ENCODE measurements at places on chromosomes 13 and 19.

GRCh38 chr13:112708560-112709240, 18.9 kb downstream of the ATP11A start:
- DNase-seq: no peak

- no peak for DNase-seq
Measured at GRCh38 chr13:26719356-26719945, 41.1 kb downstream of the GPR12 start.

DNA sequence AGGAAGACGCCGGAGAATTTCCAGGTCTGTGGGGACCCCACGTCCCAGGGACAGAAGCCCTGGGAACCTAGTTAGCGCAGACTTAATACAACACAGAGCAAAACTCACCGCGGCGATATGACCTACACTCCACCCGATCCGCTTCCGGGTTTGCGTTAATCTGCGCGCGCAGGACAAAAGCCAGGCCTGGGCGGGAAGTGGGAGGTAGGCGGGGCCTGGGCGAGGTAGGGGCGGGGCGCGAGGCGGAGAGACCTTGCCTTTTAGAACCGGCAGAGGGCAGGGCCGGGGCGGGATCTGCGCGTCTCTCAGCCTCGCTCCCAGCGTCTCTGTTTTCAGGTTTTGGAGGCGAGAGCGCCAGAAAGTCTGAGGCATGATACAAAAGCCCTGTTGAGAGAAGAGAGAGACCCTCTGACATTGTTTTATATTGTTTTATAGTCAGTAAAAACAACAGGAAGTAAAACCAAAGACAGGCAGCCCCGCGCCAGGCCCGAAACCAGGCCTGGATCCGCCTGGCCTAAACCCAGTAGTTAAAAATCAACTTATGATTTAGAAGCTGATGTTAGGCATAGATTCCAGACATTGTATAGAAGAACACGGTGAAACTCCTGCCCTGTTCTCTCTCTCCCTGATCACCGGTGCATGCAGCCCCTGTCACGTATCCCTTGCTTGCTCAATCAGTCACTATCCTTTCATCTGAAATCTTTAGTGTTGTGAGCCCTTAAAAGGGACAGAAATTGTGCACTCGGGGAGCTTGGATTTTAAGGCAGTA, at the start of gene ZNF611:
TSS of gene ZNF611 (minus strand) at position 152 of the 769 bp plus-strand sequence. CDS start 19,150 bp downstream, outside the sequence.
- DNase-seq: peak; percentile 98

GRCh38 chr19:8631425-8631819, 989 bp downstream of the NFILZ start:
- no peak for DNase-seq

DNA sequence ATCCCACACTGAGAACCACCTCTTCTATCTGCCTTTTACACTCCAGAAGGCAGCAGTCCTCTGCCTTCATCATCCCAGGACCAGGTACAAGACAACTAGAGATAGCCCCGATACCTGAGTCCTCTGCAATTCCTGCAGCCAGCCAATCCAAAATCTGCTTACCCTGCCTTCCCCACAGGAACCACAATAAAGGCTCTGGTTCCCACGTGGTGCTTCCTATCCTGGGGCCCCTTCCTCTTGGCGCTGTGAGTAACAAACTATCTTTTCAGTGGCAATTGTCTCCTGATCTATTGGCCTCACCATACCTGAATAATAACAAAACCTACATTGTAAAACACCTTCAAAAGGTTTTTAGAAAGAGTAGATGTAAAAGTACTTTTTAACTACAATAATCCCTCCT, 63.1 kb downstream of the ZDHHC20 start:
- no peak for DNase-seq

DNA sequence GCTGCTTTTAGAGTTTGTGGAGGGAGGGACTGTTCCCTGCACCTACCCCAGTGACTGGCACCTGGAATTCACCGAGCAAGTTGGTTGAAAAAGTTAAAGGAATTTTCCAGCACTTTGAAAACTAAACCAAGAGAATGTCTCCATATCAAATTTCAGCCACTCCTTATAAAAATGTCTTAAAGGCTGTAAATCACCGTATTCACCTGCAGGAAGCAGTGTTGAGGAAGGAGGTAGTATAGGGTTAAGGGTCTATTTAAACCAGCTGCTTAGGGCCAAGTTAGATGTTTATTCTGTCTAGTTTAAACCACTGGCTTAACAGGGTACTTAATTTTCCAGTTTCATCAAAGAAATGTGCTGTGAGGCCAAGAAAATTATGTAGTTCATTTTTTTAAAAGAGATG, 3.8 kb upstream of the RAB20 start:
- no peak for DNase-seq

GRCh38 chr13:74084375-74084935, 49.7 kb downstream of the KLF12 start:
- DNase-seq: no peak

DNA sequence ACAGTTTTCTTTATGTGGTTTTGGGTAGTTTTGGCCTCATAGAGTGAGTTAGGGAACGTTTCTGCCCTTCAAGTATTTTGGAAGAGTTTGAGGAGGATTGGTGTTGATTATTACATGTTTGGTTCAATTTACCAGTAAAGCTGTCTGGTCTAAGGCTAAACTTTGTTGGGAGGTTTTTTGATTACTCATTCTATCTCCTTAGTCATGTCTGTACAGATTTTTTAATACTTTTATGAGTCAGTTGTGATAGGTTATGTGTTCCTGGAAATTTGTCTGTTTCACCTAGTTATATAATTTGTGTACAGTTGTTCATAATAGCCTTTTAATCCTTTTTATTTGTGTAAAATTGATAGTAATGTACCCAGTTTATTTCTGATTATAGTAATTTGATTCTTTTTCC, 20.4 kb downstream of the RNF17 start:
- no peak for DNase-seq

DNA sequence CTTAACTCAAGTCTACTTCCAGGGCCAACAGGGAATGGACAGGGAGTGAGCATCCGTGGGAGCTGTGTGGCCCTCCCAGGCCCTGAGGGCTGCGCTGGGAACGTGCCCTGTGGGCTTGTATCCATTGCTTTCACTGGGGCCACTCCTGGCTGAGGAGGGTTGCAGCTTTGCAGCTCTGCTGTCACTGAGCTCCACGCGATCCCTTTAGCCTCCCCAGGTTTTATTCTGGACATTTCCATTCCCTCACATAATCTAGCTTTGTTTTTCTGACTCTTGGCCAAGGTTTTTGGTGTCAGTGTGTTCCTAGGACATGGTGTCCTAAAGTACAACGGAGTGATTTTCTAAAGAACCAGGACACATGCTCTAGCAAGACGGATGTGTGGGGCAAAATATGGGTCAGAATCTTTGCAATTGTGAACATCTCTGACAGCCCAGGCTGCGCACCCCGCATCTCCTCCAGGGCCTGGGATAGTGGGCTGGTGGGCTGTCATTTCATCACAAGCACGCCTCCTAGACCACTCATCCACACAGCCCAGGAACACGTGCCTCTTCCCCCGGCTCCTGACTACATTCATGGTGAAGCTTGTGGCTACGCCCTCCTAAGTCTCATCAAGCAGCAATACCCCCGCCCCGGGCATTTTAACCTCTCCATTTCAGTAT, 28.0 kb downstream of the GGACT start:
- no peak for DNase-seq

DNA sequence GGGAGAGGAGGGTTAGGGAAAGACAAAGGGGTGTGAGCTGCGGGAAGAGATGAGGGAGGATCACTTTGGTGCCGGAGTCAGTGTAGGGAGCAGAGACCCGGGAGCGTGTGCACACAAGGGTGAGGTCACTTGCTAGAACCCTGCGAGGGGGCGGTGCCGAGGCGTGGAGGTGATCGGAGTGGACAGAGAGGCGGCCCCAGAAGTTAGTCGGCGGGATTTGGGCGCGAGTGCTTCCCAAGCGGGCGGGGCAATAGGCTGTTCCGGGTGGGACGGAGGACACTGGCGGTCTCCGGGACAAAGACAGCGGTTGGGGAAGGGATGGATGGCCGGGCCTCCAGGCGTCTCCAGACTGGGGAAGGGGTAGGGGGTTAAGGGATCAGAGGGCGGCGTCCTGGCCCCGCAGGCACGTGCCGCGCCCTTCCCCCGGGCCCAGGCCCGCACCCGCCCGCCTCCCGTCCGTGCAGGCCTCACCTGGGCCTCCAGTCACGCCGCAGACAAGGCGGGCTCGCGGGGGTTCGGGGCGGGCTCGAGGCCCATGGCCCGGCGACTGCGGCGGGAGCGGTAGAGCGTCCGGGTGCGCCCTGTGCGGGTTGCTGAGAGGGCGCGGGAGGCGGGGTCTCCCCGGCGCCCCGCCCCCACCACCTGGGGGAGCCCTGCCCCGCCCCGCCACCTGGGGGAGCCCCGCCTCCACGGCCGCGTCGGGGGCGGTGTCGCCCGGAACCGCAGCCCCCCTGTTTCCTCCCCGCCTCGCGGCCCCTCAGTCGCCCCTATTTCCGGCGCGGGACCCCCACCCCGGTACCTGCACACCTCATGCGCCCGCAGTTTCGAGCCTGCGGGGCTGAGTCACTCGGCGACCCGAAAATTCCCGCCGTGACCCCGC, at the start of gene LPAR2:
TSS of gene LPAR2 (minus strand) at position 600 of the 880 bp plus-strand sequence. CDS start 945 bp downstream, outside the sequence.
- peak; percentile 97 for DNase-seq

DNA sequence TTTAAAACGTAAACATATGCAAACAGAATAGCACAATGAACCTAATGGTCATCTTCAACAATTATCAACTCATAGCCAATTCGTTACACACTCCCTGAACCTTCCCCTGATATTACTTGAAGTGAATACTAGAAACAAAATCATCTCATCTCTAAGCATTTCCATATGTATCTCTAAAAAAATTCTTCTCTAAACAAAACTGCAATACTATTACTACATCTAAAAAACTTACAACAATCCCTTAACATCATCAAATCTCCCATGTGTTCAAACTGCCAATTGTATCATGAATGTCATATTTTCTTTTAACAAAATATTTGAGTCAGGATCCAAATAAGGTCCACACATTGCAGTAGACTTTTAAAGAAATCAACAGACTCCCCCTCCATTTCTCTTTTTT, 61.4 kb downstream of the FRY start:
- DNase-seq: no peak

DNA sequence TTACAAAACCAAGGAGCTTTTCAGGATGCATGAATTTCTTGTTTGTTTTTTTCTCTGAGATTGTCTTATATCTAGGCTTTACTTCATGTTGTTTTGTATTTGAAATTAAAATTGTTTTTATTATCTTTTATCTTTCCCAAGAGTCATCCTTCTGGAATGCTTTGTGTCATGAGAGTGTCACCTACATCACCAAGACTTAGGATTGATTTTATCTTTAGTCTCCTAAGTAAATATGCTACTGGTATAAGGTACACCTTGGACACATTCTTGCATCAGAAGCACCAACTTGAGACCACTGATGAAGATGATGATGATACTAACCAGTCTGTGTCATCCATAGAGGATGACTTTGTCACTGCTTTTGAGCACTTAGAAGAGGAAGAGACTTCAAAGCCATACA, 26.4 kb downstream of the AKAP11 start:
- no peak for DNase-seq

GRCh38 chr13:92938486-92939020, 288.1 kb upstream of the GPC6 start:
- no peak for DNase-seq

- DNase-seq: no peak
Measured at GRCh38 chr13:43054803-43055802, 31.7 kb downstream of the DNAJC15 start.

DNA sequence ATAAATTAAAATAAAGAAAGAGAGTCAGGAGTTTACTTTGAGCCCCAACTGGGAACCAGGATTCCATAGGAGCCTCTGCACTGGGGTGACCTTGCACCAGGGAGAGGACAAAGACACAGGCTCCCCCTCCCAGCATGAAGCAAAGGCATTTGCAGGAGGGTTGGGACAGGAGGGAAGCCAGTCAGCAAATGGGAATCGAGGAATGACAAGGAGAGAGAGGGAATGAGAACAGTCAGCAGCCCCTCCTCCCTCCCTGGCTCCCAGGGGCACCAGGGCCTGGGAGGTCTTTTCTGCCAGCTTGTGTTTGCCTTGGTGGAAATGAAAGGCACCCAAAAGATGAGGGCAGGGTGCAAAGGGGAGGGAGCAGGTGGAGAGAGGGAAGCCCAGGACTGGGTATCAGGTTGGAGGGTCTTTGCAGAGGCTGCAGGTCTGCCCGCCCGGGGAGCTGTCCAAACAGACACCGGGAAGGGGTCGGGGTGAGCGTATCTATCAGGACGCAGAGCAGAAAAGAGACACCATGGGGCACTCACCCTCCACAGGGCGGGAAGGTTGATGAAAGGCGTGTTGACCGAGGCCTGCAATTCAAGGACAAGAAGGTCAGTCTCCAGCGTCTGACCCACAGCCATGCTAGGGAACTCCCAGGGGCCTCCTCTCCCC, 3.8 kb downstream of the SBSN start:
- no peak for DNase-seq

DNA sequence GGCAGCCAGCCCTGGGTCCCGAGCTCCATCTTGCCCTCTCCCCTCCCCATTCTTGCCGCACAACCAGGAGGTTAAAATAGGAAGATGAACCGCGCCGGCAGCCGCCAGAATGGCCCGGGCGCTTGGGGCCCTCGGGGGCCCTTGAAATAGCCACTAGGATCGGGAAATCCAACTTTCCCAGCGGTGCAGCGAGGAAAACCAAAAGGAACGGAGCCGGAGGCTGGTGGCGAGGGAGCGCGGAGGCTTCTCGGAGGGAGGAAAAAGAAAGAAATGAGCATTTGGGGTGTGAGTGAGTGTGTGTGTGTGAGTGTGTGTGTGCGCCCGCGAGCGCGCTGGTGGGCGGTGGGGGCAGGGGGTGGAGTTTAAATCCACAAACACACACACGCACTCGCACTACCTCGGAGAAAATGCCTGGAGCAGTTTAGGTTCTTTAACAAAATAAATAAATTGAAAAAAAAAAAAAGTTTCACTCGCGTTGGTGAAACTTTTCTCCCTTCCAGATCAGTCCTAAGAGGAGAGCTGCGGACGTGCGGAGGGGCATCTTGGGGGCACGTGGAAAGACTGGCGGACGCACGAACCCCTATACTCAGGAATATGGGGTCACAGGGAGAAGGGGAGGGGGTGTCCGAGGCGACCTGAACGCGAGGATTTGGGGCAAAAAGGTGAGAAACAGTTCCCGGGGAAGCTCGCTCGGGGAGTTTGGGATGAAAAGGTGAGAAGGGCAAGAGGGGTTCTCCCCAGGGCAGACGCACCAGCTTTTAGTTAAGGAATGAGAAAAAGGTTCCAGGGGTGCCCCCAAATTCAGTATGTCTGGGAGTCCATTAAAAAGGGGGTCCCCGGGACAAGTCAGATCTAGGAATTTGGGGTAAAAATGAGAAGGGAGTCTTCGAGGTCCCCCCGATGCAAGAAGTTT, 1.3 kb downstream of the RFX2 start:
- no peak for DNase-seq

- no peak for DNase-seq
Measured at GRCh38 chr13:99028890-99029289, 51.0 kb upstream of the DOCK9 start.

GRCh38 chr19:44986389-44986788, 14.9 kb upstream of the RELB start:
- no peak for DNase-seq

DNA sequence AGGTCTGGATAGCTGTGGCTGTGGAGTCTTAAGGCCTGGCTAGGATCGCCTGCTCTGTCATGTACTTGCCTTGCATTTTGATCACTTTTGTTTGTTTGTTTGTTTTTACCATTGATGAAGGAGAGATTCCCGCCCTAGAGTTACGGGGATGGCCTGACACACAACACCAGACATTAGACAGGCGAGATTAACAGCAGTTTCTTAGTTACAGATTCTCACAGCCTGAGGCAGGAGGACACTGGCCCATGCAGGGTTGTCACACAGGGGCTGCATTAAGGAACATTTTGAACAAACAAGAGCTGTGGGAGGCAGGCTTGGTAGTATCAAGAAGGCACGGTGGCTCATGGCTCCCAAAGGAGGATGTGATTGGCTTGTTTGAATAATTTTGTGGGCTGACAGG, 291.8 kb downstream of the HS6ST3 start:
- DNase-seq: no peak
